ENCODE measurements at places on chromosomes 6 and 20.
A peak's percentile ranks its signal among the peaks of the same experiment; 100 is the strongest.

DNA sequence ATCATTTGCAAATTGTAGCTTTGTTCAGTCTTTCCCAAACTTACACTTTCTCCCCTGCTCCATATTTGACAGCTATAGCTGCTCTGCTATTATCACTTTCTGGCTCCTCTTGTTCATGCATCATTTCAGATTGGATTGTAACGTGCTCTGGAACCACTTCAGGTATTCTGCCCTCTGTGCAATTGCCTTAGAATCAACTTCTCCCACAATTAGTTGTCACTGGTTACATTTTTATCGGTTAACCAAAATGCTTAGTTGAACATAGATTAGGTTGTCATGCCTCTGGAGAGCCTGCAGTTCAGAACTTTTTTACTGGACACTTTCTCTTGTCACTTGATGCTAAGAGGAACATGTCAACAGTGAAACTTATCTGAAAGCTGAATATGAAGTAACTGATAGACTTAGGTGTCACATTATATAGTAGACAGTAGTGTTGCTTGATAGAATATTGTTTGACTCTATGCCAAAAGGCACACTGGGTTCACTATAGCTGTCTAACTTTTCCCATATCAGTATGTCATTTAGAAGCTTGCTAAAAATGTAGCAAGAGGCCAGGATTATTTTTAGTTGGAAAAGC is 127.7 kb upstream of the PTPRK start:
- DNase-seq, result peak; percentile 21

DNA sequence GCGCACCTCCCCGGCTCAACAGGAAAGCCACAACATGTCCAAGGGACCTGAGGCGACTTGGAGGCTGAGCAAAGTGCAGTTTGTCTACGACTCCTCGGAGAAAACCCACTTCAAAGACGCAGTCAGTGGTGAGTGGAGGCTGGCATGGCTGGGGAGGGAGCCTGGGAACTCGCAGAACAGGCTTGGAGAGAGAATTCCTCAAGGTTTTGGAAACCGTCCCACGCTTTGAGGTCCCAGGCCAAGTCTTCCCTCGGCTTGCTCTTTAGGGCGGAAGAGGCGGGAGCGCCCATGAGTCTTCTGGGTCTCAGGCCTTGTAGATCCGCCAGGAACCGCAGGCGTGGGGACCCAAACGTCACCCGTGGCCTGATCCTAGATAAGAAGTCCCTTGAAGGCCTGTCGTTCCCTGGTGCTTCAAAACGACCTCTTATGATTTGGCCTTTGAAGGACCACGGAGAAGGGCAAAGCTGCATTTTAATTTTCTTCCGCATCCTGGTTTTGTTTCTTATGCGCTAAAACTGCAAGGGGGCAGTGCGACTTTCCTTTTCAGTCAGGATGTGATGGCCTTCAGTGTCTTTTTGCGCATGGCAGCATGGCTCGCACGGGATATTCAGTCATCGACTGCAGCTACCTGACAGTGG is 2.0 kb downstream of the LAMP5 start:
- no peak for DNase-seq

GRCh38 chr6:33861722-33862121 is 57.9 kb upstream of the MLN start:
- DNase-seq, result peak; percentile 43

GRCh38 chr6:38640216-38640909 is 634 bp upstream of the BTBD9 start:
- DNase-seq, result no peak

DNA sequence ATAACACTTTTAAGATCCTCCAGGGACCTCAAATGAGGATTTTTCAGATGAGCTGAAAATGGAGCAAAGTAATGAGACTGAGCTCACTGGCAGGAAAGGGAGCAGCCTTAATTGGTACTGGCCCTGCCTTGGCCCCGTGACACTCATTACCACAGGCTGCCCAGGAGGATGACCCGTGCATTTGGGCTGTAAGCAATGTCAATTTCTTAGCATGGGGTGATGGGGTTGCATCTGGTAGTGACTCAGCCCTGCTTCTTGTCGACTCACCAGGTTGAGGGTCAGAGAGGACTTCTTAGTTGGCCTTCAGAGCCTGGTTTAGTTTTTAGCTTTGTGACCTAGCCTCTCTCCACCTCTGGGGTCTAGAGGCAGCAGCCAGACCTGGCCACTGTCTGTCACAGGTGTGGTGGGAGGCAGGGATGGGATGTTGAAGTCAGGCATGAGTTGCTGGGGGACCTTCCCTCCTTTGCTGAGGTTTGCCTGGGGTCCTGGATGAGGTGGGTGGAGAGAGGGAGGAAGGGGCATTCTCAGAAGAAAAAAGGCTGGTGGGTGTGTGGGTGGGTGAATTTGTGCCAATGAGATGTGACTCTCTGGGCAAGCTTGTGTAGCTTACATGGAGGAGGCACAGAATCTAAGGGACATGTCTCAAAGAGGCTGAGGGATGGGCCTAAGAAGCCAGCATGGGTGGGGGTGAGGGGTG is 25.9 kb upstream of the EPB41L1 start:
- DNase-seq, result no peak

GRCh38 chr20:55174635-55175034 is 699.2 kb downstream of the DOK5 start:
- no peak for DNase-seq

GRCh38 chr6:12422848-12423247 is 132.7 kb downstream of the EDN1 start:
- DNase-seq, result no peak

DNA sequence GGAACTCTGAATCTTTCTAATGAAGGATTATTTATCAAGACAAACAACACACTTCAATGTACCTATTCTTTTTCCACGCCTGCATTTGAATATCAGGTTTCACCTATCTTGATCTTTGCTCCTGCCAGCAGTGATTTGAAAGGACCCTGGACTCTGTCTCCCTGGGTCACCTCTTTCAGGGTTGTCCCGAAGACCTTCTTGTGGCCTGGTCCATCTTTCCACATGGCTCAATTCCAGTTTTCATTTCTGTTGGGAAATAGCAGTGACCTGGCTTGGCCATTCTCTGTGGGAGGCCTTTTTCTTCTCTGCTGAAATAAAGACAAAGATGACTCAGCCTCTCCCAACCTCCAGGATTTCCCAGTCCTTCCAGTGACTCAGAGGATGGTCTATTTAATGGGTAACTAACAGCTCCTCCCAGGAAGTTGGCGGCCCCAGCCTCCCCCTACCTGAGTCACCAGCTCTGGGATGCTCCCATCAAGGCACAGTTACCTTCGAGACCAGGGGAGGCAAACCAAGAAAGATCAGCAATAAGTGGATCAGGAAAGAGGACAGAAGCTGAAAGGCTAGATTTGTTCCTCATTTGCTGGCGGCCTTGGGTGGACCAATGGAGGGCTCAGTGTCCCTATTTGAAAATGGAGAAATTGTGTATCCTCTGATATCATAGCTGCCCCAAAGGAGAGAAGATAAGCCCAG is 120.2 kb upstream of the RNF24 start:
- no peak for DNase-seq

DNA sequence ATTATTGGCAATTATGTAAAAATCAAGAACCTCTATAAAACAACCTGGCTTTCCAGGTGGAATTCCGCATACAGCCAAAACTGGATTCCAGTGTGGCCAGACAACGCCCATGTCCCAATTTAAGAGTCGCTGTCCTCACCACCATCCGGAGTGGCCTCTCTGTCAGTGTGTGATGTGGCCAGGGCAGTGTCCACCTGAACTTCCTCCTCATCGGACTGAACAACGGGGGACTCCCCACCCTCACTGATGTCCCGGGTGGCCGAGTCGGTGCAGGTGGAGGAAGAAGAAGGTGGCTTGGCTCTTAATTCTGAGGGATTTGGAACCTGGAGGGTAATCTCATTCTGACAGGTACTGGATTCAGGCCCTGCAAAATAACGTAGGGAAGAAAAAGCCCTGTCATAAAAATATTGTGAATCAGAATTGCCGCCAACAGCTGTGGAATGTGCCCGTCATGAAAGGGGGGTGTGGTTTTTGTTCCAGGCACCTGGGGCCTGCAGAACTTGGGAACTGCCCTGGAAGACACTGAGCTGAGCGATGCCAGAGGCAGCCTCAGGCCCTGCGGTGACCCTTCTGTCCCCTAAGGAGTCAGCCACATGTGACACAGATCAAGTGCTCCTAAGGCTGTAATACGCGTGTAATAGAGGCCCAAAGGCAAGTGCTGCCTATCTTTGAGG is 139.8 kb downstream of the DTNBP1 start:
- DNase-seq, result no peak

GRCh38 chr6:14035071-14035847 is 82.3 kb upstream of the CD83 start:
- no peak for DNase-seq

- DNase-seq, result no peak
These were observed 92.9 kb upstream of the NRSN1 start for GRCh38 chr6:24032896-24033688.

DNA sequence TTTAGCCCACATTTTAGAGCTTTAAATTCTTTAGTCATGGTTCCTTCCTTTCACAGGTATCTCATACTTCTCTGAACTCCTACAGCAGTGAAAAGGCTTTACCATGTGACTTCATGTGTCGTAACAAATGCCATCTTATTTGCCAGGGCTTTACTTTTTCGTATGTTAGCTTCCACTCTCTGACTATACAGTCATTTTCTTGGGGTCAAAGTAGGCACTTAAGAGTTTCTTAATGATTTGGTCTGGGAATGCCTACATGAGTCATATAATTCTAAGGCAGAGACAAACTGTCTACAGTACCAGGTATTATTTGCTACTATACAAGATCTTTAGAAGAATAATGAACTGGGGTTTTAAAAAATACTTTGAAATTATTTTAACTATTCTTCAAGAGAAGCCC is 15.0 kb downstream of the RAB23 start:
- DNase-seq, result peak; percentile 37
